ENCODE measurements at places on chromosomes 5 and 9.

DNA sequence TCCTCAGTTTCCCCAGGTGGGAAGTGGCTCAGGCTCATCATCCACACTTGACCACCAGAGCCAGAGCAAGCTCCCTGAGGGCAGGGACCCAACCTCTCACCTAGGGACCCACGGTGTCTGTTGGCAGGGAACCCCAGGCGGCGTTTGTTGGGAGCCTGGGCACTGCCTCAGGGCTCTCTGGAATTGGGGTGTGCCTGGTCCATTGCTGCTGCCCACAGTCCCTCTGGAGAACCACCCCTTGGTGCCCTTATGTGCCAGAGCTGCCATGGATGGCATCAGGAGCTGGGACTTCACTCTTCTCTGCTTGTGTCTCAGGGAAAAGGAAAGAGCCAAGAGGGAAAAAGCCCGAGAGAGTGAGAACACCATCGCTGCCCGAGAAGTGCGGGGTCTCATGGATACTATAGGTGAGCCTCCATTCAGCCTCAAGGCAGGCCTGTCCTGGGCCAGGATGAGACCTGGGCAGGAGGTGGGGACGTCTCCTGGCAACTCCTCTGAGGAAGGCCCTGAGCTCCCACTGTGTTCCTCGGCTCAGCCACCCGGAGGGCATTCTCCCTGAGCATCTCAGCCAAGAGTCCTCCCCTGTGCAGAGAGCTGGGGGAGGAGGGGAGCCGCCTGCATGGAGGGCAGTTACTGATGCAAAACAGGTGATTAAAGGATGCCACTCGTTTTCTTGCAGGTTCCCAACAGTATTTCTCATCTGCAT lies 4.5 kb downstream of the CCDC180 start:
- no peak for DNase-seq

- peak; percentile 32 for DNase-seq
Measured at GRCh38 chr9:79224672-79225433, 346.9 kb upstream of the TLE4 start.

DNA sequence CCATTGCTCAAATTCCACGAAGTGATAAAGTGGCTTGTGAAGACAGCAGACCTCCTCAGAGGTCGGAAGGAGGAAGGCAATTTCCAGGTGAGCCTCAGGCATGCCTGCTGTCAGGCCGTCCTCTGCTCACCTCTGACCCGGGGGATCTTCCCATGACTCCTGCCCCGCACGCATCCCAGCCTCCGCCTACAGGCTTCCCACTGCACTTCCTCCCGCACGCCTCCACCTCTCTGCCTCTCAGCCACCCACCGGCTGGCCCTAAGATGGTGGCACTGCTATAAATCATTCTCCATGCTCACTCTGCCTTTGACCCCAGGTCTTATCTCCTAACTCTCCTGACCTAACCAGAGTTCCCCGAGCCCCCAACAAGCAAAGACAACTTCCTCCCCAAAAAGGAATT lies 49.4 kb upstream of the DNAH5 start:
- DNase-seq: no peak

GRCh38 chr5:94017579-94017978 lies 276.2 kb upstream of the POU5F2 start:
- peak; percentile 76 for DNase-seq

GRCh38 chr9:15372455-15372854 lies 50.2 kb upstream of the SNAPC3 start:
- no peak for DNase-seq

DNA sequence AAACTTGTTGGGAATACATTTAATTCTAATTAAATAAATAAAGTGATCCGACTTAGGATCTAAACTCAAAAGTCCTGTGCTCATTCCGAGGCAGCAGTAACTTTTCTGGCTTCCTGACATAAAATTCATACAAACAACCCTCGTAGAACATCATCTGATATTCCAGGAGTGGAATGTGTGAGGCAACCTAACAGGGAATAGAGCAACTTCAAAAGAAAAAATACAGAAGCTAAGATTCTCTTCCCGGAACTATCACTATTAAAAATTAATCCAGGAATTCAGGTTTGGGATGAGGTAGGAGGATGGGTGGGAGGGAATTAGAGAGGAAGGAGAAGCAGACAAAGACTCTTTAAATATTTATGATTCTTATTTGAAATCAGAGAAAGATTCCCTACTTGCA lies 32.9 kb upstream of the TRIO start:
- peak; percentile 65 for DNase-seq

- peak; percentile 27 for DNase-seq
Measured at GRCh38 chr5:142213077-142213476, 104.5 kb downstream of the NDFIP1 start.

GRCh38 chr5:53642061-53642460 lies 81.6 kb downstream of the NDUFS4 start:
- DNase-seq: no peak

- DNase-seq: no peak
Measured at GRCh38 chr9:3080951-3081350, 237.1 kb upstream of the PUM3 start.

GRCh38 chr5:40674661-40675235 lies 5.0 kb upstream of the PTGER4 start:
- no peak for DNase-seq

DNA sequence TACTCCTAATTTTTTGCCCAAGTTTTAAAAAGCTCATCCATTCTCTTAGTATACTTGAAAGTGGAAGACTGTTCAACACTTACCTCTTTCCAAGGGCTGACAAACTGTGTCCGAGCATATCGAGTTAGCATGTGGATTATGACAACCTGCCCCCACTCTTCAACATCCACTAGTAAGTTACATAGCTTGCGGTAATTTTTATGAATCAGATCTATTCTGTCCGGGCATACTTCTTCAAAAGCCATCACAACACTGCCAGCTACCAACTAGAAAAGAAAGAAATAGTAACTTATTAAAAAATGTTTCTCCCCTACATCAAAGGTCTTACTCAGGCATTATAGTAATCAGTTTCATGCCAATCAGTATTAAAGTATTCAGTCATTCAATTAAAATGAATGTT lies 78.5 kb downstream of the AP3B1 start:
- peak; percentile 87 for DNase-seq

DNA sequence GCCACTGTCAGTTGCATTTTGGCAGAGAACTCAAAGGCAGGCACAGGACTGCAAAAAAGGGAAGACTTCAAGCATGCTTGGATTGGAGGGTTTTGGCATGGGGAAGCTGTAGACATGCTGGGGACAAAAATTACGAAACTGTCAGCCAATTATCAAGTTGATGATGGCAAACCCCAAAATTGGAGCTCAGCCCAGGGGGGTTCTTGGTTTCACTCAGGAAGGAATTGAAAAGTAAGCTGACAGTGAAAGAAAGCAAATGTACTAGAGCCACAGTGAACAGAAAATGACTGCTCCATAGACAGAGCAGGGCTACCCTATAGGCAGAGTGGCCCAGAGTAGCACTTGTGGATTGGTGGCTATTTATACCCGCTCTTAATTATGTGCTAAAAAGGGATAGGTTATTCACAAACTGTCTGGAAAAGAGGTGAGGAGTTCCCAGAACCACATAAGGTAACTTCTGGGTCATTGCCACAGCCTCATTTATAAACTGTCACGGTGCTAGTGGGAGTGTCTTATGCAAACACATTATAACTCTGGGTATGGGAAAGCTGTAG lies 14.6 kb upstream of the CFAP95 start:
- no peak for DNase-seq

DNA sequence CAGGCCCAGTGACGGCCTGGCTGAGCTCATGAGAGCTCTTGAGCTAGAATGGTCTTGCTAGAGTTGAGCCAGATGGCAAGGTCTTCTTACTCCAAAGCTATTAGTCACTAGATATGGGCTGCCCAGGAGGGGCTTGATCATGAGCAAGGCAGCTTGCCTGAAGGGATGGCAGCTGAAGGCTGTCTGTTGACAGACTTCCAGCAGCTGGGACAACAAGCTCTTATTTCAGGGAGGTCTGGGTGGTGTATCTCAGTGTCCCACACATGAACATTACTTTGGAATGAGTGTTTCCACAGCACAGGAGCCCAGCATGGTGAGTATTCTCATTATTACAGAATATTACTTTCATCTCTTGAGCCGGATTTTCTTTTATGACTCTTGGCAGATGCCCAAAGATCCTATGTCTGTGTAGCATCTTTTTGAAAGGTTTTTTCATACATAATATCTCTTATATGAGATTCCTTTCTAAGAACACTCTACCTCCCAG lies 414.1 kb downstream of the ARHGEF28 start:
- no peak for DNase-seq

- DNase-seq: no peak
Measured at GRCh38 chr9:37290366-37290939, 132.0 kb upstream of the GRHPR start.

DNA sequence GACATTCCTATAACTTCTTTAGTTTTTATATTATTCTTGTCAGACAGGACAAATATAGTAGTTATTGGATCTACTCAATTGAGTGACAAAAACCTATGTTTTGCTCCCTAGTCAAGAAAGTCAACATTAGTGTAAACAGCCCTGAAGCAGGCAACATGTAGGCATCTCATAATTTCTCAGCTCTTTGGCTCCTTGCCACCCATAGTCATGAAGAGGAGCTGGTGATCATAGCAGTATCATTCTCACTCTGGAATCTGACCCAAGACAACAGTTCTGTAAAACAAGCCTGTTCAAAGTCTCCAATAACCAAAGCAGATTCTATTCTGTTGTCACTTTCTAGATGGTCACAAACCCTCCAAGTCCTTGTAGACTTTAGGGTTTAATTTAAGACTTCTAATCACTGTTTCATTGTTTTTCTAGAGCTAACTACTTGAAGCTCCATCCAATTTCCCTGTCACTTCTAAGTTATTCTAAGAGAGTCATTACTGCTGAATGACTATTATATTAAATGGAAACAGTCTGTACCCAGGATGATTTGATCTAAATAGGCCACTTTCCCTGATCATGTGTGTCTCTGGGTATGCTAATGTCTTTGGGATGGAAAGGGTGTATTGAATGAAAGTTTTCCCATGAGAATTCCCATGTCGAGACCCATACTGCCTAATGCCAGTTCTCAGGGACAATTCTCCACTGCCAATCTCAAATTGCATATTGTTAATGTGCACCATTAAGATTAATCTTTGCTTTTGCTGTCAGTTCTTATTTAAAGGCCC lies 533.3 kb downstream of the ACTL7B start:
- DNase-seq: no peak

DNA sequence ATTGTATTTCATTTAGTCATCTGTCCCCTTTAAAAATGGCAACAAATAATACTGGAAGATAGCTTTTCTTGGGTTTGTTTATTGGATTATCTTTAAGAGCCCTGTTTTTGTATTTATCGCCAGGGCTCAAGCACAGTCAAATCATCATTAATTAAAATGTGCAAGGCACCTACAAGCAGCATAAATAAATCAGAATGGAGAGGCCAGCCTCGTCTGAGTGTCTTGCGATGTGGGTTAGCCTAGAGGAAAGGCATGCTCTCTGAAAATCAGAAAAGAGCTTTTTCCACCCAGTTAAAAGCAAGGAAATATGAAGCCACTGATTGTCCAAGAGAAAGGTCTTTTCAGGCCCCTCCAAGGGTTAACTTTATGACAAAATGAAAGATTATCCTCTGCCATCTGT lies 31.8 kb downstream of the ZFAND5 start:
- no peak for DNase-seq

GRCh38 chr5:76652809-76653414 lies 29.7 kb upstream of the F2RL2 start:
- no peak for DNase-seq

DNA sequence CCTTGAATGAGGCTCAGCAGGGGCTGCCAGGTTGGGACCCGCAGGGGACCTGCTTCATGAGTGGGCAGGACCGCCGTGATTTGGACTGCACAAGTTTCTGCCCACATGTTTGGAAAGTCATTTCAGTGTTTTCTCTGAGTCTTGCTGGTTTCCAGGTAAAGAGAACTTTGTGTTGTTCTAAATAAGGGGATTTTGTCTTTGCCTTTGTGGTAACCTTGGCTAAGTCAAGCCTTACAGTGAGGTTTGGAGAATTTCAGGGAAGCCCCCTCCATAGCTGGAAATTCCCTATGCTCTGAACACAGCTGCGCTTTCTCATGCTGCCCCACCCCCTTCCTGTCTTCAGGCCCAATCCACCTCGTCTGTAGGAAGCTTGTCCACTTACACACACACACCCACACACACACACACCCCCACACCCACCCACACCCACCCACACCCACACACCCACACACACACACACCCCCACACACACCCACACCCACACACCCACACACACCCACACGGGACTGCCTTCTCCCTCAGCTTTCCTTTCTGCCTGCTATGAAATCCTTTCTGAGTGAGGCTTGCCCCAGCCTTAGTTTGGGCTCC lies 270.1 kb downstream of the HSPA4 start:
- DNase-seq: no peak

DNA sequence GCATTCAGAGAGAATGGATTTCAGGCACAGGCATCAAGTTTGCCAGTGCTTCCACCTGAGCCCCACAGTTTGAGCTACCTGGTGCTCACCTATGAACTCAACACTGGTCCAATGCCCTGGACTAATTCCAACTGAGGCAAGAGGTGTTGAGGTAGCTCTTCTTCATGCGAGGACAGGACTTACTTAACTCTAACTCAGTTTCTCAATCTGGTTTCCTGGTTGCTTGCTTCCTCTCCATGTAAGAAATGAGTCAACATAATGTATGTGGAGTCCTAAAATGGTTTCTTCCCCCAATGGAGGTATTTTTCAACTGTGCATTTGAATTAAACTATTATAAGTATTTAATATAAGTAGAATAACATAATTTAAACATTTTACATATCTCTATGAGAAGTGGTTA lies 523.6 kb upstream of the DAB2 start:
- DNase-seq: no peak

DNA sequence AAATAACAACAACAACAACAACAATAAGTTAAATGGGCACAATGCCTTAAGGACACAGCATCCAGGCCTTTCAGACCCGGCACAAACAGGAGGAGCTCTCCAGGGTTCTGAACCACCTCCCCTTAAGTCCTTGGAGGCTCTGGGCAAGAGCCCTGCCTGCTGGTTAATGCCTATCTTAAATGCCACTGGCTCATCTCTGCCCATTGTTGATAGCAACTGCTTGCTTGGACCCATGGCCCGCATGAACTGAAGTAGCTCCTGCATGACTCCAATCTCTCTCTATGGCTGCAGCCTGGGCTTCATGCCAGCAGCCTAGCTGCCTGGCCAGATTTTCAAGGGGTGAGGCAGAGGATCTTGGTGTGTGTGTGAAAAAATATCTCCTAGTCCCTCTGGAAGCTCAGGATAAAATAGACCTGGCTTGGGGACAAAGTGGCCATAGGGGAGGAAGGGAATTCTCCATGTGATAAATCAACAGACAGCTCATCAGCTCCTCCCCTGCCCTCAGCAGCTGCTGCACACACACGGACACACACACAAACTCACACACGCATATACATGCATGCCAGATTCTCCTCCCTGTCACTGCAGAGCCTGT lies 27.4 kb downstream of the FAM219A start:
- peak; percentile 81 for DNase-seq
